ENCODE measurements at places on chromosomes 3 and 15. TPM values are rescaled to one million over a fixed set of nuclear protein-coding genes. Genes with fewer than 3 reads are reported as not detected.

DNA sequence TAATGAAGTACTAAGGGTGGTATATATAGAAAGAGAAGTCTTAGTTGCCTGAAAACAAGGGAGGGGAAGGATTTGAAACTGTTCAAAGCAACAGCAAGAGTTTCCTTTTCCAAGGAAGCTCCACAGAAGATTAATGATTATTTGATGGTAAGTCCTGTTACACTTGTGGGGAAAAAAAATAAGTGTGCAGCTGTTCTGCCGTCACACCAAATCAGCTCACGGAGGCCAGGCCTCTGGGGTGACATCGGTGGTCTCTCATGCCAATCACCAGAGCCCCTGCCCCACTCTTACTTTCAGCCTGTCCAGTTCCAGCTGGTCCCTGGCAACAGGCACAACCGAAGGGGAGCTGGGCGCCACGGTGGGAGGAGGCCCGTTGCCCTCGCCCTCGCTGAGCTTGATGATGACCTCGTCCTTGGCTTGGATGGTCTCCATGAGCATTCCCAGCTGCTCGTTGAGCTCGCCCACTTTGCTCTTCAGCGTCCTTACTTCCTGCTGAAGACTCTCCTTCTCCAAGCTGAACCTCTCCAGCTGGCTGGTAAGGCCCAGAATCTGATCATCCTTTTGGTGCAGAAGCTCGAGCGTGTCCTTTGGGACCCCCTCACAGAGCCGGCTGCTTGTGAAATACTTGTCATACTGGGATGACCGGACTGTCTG lies 53.5 kb downstream of the TBC1D2B start:
- no peaks in the 10 kb centered on the region for H3K27me3 ChIP-seq
- peaks cover 6% of the 10 kb centered on the region for H3K4me1 ChIP-seq
- peak; percentile 94 for DNase-seq
- peak overlapping the region; percentile 40 for H3K27ac ChIP-seq
- H3K4me3 ChIP-seq: no peak overlapping the region
- H3K36me3 ChIP-seq: peaks cover 63% of the 10 kb centered on the region

GRCh38 chr3:168026764-168027163 lies 69.0 kb downstream of the GOLIM4 start:
- H3K27ac ChIP-seq: no peak overlapping the region
- no peaks in the 10 kb centered on the region for H3K4me1 ChIP-seq
- H3K27me3 ChIP-seq: no peaks in the 10 kb centered on the region
- H3K4me3 ChIP-seq: no peak overlapping the region

DNA sequence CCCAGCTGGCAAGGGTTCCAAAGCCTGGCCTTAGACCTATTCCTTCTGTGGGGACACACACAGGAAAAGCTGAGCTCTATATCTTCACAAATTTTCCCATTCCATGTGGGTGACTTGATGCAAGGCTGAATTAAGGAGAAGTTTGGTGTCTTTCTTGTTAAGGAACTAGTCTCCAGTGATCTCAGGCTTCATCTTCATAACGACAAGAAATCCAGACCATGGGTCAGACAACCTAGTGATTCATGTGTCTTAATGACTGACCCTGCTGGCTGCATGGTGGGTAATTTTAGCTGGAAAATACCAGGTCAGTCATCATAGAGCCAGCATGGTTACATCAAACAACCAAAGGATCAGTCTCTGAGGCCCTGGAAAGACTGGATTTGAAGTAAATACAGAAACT lies 112.7 kb upstream of the SLC4A7 start:
- DNase-seq: no peak
- peak overlapping the region; percentile 25 for H3K27ac ChIP-seq
- H3K27me3 ChIP-seq: no peaks in the 10 kb centered on the region
- no peak overlapping the region for H3K4me3 ChIP-seq
- H3K36me3 ChIP-seq: no peaks in the 10 kb centered on the region
- H3K4me1 ChIP-seq: peaks cover 24% of the 10 kb centered on the region

GRCh38 chr3:181298421-181298820 lies 308.9 kb upstream of the DNAJC19 start:
- H3K4me1 ChIP-seq: no peaks in the 10 kb centered on the region
- H3K27me3 ChIP-seq: no peaks in the 10 kb centered on the region
- DNase-seq: no peak
- no peak overlapping the region for H3K4me3 ChIP-seq
- no peaks in the 10 kb centered on the region for H3K36me3 ChIP-seq

- H3K27ac ChIP-seq: no peak overlapping the region
- H3K36me3 ChIP-seq: no peaks in the 10 kb centered on the region
- no peaks in the 10 kb centered on the region for H3K4me1 ChIP-seq
- H3K4me3 ChIP-seq: no peak overlapping the region
- DNase-seq: no peak
- no peaks in the 10 kb centered on the region for H3K27me3 ChIP-seq
These were observed 83.9 kb downstream of the FSIP1 start for GRCh38 chr15:39698444-39699390.

DNA sequence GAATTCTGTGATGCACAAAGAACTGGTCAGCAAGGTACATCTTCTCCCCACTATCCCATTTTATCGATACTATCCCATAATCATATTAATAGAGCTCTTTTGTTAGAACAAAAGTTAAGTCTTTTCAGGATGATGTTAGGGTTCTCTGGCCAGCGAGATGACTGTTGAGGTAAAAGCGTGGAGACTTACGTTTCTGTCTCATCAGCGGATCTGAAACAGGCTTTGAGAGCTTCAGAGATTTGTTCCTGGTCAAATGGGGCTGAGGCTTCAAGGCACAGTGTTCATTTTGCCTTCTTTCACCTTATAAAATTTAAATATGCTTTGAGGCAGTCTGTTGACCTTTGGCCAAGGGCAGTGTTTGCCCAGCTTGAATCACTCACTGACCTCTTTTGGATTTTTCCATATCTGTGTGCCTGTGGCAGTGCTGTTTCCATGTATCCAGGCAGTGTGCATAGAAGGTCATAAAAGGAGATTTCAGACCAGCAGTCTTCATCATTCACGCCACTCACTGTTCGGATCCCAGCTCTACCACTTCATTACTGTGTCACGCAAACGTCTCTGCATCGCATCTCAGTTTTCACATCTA lies 3.1 kb downstream of the ADAMTSL3 start:
- peak overlapping the region; percentile 85 for H3K27ac ChIP-seq
- no peaks in the 10 kb centered on the region for H3K27me3 ChIP-seq
- no peak overlapping the region for H3K4me3 ChIP-seq
- DNase-seq: no peak

DNA sequence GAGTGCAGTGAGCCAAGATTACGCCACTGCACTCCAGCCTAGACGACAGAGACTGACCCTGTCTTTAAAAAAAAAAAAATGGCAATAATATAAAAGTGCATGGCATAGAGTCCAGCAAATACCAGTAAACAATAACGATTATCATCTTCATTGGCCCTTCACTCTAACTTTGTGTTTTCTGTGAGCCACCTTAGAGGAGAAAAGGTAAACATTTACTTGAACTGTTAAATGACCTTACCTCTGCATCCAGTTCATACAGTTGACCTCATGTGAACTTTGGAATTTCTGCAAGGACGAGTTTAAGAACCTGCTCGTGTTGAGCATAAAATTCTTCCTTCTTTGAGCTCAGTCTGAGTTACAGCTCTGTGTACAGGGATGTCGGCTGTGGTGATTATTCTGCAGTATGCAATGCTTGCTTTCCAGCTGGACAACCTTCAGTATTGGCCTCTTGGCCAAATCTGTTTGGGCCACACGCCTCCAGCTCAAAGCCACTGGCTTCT lies 56.6 kb downstream of the RLBP1 start:
- H3K4me1 ChIP-seq: peaks cover 51% of the 10 kb centered on the region
- no peak overlapping the region for H3K4me3 ChIP-seq
- peak; percentile 74 for DNase-seq

DNA sequence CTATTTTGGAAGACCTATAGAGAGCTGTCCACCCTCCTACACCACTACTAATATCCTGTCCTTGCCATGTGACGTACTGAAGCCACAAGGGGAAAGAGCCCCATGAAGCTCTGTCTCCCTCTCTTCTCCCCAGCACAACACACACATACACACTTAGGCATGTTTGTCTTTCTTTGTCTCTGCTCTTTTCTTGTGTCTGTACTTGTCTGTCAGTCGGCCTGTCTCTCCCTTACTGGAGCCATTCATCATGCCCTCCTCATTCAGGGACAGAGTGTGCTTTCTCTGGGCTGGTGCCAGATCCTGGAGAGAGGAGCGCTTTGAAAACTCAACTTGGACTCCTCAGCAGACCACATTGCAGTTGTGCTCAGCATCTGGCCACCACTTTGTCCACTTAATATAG lies 47.6 kb downstream of the PSMD6 start:
- H3K36me3 ChIP-seq: no peaks in the 10 kb centered on the region
- peak; percentile 81 for DNase-seq
- peaks cover 85% of the 10 kb centered on the region for H3K4me1 ChIP-seq
- no peaks in the 10 kb centered on the region for H3K27me3 ChIP-seq
- H3K4me3 ChIP-seq: no peak overlapping the region

DNA sequence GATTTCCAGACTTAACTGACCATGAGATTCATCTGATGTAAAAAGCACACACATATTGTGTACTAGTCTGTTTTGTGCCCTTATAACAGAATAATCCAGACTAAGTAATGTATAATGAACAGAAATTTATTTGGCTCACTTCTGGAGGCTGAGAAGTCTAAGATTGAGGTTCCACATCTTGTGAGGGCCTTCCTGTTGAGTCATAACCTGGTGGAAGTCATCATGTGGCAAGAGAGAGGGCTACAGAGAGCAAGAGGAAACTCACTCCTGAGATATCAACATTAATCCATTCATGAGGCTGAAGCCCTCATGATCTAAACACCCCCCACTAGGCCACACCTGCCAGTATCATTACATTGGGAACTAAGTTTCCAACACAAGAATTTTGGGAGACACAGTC lies 977.6 kb downstream of the MCTP2 start:
- no peak overlapping the region for H3K4me3 ChIP-seq
- H3K4me1 ChIP-seq: no peaks in the 10 kb centered on the region
- no peak overlapping the region for H3K27ac ChIP-seq
- H3K36me3 ChIP-seq: no peaks in the 10 kb centered on the region
- DNase-seq: no peak

- H3K4me1 ChIP-seq: no peaks in the 10 kb centered on the region
- peak overlapping the region; percentile 24 for H3K27ac ChIP-seq
- peak overlapping the region; percentile 27 for H3K4me3 ChIP-seq
- no peaks in the 10 kb centered on the region for H3K36me3 ChIP-seq
- DNase-seq: no peak
These were observed 793 bp downstream of the PCOLCE2 start for GRCh38 chr3:142888099-142888480.

GRCh38 chr3:72960812-72961518 lies 35.6 kb upstream of the PPP4R2 start:
- H3K27me3 ChIP-seq: no peaks in the 10 kb centered on the region
- no peak overlapping the region for H3K27ac ChIP-seq
- no peak for DNase-seq
- no peaks in the 10 kb centered on the region for H3K36me3 ChIP-seq
- H3K4me3 ChIP-seq: no peak overlapping the region

DNA sequence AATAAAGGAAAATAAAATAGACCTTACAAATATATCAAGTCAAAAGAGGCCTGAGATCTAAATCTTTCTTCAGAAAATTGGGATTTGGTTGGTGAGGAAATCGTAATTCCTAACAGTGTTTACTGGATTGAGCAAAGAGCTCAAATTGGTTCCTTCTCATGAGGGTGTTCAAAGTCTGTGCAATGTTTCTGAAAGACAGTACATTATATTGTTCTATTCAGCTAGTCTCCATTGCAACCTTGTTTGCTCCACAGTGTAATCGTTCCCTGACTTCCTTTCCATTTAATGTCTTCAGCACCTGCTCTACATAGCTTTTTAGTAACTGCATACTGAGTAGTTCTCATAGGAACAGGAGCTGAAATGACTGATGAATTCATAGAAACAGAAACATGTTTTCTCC lies 326.8 kb downstream of the SUCLG2 start:
- no peak for DNase-seq
- no peak overlapping the region for H3K27ac ChIP-seq
- H3K36me3 ChIP-seq: no peaks in the 10 kb centered on the region
- H3K4me1 ChIP-seq: no peaks in the 10 kb centered on the region
- no peaks in the 10 kb centered on the region for H3K27me3 ChIP-seq
- no peak overlapping the region for H3K4me3 ChIP-seq

- H3K4me3 ChIP-seq: no peak overlapping the region
- H3K4me1 ChIP-seq: peaks cover 14% of the 10 kb centered on the region
- H3K27me3 ChIP-seq: no peaks in the 10 kb centered on the region
- no peak for DNase-seq
- H3K27ac ChIP-seq: no peak overlapping the region
- H3K36me3 ChIP-seq: no peaks in the 10 kb centered on the region
These were observed 24.3 kb downstream of the CACNA2D3 start for GRCh38 chr3:54146506-54147239.

GRCh38 chr3:189342811-189343210 lies 171.0 kb downstream of the TPRG1 start:
- H3K4me1 ChIP-seq: no peaks in the 10 kb centered on the region
- no peak overlapping the region for H3K4me3 ChIP-seq
- no peak overlapping the region for H3K27ac ChIP-seq
- H3K27me3 ChIP-seq: no peaks in the 10 kb centered on the region
- H3K36me3 ChIP-seq: no peaks in the 10 kb centered on the region

DNA sequence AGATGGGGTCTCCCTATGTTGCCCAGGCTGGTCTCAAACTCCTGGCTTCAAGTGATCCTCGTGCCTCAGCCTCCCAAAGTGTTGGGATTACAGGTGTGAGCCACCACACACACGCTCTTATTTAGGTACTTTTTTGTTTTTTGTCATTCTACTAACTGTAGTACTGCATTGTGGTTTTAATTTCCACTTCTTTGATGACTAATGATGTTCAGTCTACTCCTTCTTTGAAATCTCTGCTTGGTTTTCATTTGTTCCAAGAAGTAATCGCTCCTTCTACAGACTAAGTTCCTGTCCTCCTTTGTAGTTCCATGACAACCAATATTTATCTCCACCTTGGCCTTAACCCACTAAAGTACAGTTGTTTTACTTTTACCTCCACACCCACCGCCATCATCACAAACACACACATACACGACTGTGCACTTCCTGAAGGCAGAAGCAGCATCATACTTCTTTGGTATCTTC lies 529 bp upstream of the DLEC1 start:
- H3K4me1 ChIP-seq: peaks cover 16% of the 10 kb centered on the region
- H3K36me3 ChIP-seq: no peaks in the 10 kb centered on the region
- H3K27me3 ChIP-seq: no peaks in the 10 kb centered on the region

GRCh38 chr3:141346007-141346406 lies 22.3 kb upstream of the ZBTB38 start:
- no peaks in the 10 kb centered on the region for H3K27me3 ChIP-seq
- H3K36me3 ChIP-seq: no peaks in the 10 kb centered on the region
- no peak for DNase-seq
- H3K4me3 ChIP-seq: no peak overlapping the region

GRCh38 chr3:178671377-178671776 lies 135.1 kb downstream of the KCNMB2 start:
- H3K4me1 ChIP-seq: peaks cover 29% of the 10 kb centered on the region
- no peak overlapping the region for H3K4me3 ChIP-seq
- H3K36me3 ChIP-seq: no peaks in the 10 kb centered on the region
- peak overlapping the region; percentile 28 for H3K27ac ChIP-seq
- no peaks in the 10 kb centered on the region for H3K27me3 ChIP-seq
- DNase-seq: no peak

- no peak overlapping the region for H3K27ac ChIP-seq
- peaks cover 12% of the 10 kb centered on the region for H3K27me3 ChIP-seq
- no peak overlapping the region for H3K4me3 ChIP-seq
- no peak for DNase-seq
- H3K36me3 ChIP-seq: no peaks in the 10 kb centered on the region
These were observed 20.4 kb downstream of the PTH1R start for GRCh38 chr3:46897829-46898320.

FEZF2 gene
- not detected for total RNA-seq

ENTPD3 gene
- total RNA-seq: 4.9 TPM

FBXO45 gene
- 10.9 TPM for total RNA-seq

CHRNA7 gene
- total RNA-seq: 0.54 TPM

MEGF11 gene
- total RNA-seq: not detected

ARL6 gene
- total RNA-seq: 9.1 TPM

RETNLB gene
- not detected for total RNA-seq

GPR27 gene
- total RNA-seq: 0.83 TPM

CDHR4 gene
- not detected for total RNA-seq

VIPR1 gene
- total RNA-seq: 8.9 TPM

PLSCR5 gene
- total RNA-seq: not detected

SUCNR1 gene
- not detected for total RNA-seq

KNG1 gene
- total RNA-seq: not detected
